CD4-positive, alpha-beta T cell treated with Interleukin-10 for 1 hour (primary cell): ENCODE measurements at places on chromosomes 7 and 10.

- DNase-seq, result no peak
These were observed 185.5 kb downstream of the ZNF365 start for GRCh38 chr10:62559481-62560200.

- DNase-seq, result no peak
These were observed 372.1 kb upstream of the MKI67 start for GRCh38 chr10:128498378-128498730.

- no peak for DNase-seq
These were observed 166.5 kb upstream of the RHEB start for GRCh38 chr7:151686016-151686766.

DNA sequence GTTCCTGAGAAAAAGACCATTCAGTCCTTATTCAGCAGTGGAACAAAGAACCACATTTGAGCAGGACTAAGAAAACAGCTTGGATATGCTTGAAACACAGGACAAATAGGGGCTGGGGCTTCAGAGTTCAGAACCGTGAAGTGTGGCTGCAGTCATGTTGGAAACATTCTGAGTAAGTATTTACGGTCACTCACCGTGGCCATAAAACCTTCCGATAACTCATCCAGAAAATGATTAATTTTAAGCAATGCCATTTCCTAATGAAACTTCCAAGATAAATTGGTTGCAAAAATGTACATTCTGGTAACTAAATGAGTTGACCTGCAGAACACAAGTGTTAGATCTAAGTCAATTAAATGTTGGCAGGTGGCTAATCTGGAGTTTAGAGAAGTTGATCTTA, 279.2 kb downstream of the CXCL12 start:
- DNase-seq, result no peak

- DNase-seq, result no peak
These were observed 110.3 kb downstream of the KAT6B start for GRCh38 chr10:74936577-74937265.

GRCh38 chr10:24889639-24890038, 62.8 kb downstream of the PRTFDC1 start:
- no peak for DNase-seq

GRCh38 chr7:602341-603141, 82.9 kb upstream of the PDGFA start:
- peak; percentile 58 for DNase-seq

- DNase-seq, result no peak
These were observed 103.5 kb downstream of the AGMO start for GRCh38 chr7:15457990-15458955.

DNA sequence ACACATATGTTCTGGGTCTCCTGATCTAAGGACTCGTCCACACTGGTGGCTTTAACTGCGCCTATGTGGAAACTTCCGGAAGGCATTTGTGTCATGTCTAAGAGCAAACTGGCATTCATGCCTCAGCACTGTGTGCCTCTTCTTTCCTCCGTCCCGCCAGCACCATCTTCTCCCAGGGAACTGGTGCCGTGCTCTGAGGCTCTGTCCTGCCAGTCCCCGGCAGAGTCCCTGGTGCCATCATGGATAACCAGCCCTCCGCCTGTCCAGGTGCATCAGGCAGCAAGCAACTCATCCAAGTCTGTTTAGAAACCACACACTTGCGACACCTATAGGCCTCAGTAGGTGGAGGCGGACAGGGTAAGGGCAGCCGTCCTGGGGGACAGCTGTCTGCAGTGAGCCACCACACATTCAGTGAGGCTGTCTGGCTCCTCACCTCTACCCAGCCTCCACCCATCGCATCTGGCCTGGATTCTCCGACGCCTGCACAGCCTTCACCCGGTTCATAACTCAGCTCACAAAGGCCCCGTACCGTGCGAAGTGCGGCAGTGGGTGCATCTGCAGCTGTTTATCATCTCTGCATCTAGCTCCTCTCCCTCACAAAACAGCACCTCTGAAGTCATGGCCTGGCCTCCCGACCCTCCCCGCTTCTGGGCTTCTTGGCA, 162.7 kb downstream of the DIP2C start:
- DNase-seq, result no peak

DNA sequence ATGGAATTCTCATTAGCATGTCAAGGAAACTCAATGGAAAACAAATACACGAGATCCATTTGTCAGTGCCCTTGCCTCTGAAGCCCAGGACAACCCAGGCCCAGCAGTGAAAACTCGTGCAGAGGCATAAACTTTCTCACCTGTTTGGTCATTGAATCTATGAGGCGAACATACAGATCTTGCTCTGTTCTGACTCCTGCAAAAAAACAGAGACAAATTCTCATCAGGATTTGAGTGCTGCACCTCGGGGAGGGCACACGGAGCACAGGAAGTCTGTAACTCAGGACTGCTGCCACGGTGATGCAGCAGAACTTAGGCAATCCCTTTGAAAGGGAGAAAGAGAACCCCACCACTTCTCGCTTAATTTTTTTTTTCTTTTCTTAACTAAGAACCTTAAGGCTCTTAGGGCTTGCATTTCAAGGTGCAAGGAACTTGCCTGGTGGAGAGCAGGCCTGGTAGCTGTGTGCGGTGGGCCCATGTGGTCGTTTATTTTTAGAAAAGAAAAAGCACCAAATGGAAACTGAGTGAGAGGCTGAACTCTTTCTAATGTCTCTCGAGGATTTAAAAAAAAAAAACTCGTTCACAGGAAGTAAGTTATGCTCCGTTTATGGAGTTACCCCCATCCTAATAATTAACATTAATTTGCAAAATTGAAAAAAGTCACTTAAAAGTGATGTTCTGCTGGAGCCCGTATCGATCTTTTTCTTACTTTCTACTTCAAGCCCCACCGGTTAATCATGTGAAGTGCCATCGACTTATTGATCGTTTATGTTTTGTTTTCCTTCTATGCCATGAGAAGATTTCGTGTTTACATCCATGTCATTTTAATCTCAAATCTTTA, 1.8 kb downstream of the EBF3 start:
- no peak for DNase-seq

- no peak for DNase-seq
These were observed 86.6 kb downstream of the FRMPD2 start for GRCh38 chr10:48187713-48188485.

GRCh38 chr10:52063159-52063558, 250.9 kb upstream of the DKK1 start:
- DNase-seq, result no peak

DNA sequence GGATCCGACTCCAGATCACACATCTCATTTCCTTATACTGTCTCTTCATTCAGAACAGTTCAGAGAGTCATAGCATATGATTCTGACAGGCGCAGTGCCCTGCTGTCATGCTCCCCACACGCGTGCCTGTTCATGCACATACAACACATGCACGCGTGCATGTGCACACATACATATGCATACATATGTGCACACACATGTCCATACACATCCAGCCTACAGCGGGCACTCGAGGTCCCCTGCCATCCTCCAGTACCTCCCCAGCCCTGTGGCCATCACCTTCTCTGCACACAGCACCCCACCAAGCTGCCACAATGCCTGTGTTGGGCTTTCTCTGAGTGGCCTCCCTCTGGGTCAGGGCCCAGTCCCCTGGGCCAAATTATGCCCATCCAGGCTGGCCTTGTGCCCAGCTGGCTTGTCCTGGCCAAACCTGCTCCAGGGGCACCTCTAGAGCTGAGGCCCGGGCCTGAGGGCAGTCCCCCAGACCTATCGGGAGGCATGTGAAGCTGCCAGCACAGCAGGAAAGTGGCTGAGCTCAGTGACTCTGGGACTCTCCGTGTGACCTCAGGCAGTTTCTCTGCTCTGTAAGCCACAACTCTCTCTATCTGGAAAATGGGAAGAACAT, 49.4 kb upstream of the RET start:
- no peak for DNase-seq

GRCh38 chr7:55065511-55066229, 46.9 kb downstream of the EGFR start:
- no peak for DNase-seq

DNA sequence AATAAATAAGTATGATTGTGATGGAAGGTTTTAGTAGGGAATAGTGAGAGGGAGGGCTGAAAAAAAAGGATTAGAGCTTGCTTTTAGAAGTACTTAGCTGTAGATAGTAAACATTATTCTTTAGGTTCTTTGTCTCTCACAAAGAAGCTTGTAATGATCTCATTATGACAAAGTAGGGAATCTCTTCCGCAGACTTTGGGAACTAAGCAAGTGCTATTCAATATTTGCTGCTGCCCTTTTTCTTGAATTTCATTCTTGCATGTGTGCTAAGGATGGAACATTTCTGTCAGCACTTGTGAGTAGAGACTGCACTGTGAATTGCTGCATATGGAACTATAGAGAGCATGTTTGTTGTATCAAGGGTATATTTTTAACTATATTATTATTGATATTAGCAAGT, 173.4 kb downstream of the ST7 start:
- DNase-seq, result no peak

DNA sequence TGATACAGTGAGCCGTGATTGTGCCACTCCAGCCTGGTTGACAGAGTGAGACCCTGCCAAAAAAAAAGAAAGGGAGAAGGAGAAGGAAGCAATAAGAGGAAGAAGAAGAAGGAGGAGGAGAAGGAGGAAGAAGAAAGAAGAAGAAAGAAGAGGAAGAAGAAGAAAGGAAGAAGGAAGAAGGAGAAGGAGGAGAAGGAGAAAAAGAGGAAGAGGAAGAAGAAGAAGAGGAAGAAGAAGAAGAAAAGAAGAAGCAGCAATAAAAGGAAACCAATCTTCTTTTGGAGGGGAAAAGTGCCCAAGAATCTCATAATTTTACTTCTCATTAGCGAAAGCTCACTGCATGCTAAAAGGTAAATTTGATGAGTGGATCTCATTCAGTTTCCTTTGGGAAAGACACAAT, 85.7 kb upstream of the GLCCI1 start:
- DNase-seq, result no peak

DNA sequence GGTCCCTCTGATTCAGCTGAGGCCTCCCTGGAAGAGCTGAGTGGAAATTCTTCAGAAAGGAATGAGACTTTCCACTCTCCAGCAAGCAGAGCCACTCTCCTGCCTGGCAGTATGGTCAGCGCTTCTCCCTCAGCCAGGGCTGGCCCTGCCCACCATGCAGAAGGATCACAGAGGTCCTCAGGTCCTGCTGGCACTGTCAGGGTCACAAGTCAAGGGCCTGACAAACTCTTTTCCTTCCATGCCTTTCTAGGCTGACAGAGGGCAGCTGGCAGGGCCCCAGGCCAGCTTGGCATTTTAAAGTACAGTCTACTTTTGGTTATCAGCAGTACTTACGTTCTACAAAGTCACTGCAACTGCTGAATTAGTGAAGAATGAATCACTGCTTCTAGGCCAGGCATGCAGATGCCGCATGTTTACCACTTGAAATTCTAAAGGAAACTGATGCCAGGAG, 119.3 kb upstream of the FRMD4A start:
- DNase-seq, result no peak

GRCh38 chr7:150961510-150962289, 16.4 kb downstream of the KCNH2 start:
- DNase-seq, result no peak

DNA sequence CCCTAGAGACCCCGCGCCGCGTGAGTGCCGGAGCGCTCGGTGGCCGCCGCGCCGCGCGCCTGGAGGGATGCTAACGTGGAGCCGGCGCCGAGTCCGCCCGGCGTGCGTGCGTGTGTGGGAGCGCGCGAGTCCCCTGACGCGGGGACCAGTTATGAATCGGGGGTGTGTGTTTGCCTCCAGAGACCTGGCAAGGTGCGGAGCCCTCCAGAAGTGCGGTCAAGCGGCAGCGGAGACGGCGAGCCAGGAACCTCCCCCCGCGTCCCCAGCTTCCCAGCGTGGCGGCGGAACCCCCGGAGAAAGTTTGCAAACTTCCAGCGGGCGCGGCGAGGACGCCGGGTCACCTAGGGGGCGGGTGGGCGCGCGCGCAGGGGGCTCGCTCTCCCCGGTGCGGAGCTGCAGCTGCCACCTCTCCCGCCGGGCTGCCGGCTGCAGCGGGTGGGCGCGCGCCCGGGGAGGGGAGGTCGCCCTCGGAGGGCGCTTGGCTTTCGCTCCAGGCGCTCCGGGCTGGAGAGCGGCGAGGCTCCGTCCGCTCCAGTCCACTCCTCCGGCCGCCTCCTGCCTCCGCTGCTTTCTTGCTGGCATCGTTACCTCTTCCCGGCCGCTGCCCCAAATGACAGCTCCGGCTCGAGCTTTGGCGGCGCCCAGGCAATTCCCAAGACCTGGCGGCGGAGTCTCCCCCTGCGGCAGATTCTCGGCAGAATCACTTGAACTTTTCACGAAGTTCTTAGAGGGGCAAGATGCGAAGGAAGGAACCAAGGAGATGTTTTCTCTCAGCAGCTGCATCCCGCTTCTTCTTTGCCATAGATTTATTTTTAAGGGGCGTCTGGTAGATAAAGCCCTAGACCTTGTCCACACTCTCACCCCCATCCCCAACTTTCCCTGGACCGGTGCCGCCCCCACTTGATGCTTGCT, 2.3 kb upstream of the CREB5 start:
- no peak for DNase-seq

DNA sequence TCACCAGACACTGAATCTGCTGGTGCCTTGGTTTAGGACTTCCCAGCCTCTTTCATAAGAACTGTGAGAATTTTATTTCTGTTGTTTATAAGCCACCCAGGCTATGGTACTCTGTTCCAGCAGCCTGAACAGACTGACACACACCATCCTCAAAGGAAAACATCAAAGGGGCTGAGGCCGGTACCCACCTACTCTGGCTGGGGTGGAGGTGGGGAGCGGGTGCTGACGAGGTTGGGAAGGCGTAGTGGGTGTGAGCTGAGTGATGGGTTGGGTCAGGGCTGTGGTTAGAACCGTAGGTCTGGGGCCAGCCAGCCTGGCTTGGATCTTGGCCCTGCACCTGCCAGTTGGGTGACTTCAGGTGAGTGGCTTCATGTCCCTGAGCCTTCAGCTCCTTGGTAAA, 136.3 kb downstream of the SH3PXD2A start:
- no peak for DNase-seq

DNA sequence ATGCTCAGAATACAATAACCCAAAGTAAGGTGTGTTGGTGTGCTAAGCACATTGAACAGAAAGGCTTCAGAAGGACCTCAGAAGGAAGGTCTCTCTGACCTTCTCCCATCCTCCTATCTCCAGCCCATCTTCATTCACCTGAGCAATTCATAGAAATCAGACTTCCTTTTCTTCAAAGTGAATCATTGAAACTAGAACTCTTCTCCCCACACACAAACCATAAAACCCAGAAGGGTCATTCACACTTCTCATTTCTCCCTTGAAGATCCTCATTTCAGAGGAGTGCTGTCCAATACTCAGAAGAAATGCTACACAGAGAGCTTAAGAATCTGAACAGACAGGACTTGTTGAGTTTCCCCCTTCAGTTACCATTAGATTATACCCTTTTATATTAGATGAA, 89.5 kb downstream of the VWDE start:
- DNase-seq, result no peak

DNA sequence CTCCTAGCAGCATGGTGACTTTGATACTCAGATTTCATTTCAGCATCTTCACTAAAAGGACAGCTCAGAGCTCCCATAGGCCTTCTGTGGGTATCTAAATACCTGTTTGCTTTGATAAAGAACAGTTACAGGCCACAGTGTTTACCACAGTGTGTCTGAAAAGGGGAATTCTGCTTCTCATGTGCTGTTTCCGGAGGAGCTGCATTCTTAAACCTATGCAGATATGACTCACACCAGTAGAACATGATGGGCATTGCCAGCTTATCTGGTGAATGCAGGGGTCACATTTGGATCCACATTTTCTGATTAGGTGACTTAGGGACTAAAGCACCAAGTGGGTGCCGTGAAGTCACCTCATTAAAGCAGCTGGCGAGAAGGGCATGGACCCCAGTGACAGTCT, 52.6 kb downstream of the TRRAP start:
- peak; percentile 74 for DNase-seq
